Fibroblast of skin of right biceps (primary cell): ENCODE measurements at places on chromosomes 1 and 21.

- DNase-seq, result peak; percentile 22
These were observed 402.6 kb downstream of the TTLL7 start for GRCh38 chr1:83596331-83596730.

GRCh38 chr1:31730336-31731048 is 26.7 kb upstream of the COL16A1 start:
- DNase-seq, result no peak

- no peak for DNase-seq
These were observed 13.8 kb downstream of the USP25 start for GRCh38 chr21:15743593-15743992.

GRCh38 chr1:201728731-201729130 is 100.2 kb upstream of the IPO9 start:
- DNase-seq, result no peak

- DNase-seq, result no peak
These were observed 17.3 kb downstream of the CACNA1E start for GRCh38 chr1:181500636-181501035.

DNA sequence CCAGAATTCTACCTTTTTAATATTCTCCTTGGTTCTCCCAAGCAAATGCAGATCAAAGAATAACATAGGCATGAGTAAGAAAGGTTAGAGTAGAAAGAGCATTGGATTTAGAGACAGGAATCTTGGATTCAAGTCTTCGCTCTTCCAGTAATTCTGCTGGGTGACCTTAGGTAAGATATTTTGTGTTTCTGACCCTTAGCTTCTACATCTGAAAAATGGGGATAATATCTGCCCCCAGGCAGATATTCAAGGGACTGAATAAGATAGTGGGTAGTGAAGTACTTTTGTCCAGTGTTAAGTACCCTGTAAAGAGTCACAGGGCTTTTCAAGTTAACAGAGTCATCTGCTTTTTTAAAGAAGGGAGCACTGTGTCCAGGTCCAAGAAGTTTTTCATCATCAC is 70.8 kb downstream of the KDM1A start:
- no peak for DNase-seq

- DNase-seq, result peak; percentile 25
These were observed 1.5 kb downstream of the SELENOF start for GRCh38 chr1:86912281-86912900.

DNA sequence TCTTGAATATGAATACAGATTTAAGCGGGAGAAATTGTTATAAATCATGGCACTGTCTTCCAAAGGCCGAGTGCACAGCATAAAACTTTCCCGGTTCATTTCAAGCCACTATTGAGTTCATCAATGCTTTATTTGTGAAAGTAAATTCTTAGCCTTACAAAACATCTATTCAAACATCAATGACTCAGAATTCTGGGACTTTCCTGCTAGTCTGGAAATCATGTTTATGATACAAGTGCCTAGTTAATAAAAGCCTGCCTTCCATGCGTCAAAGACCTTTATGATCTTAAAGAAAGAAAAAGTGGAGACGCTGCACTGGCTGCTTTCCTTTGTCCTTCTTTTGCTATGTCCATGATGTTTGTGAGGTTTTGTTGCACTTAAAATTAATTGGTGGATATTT is 137.7 kb downstream of the SETD4 start:
- DNase-seq, result no peak

GRCh38 chr1:41509270-41509671 is 24.8 kb upstream of the EDN2 start:
- DNase-seq, result no peak

- no peak for DNase-seq
These were observed 9.3 kb downstream of the DPYD start for GRCh38 chr1:97911266-97912215.

DNA sequence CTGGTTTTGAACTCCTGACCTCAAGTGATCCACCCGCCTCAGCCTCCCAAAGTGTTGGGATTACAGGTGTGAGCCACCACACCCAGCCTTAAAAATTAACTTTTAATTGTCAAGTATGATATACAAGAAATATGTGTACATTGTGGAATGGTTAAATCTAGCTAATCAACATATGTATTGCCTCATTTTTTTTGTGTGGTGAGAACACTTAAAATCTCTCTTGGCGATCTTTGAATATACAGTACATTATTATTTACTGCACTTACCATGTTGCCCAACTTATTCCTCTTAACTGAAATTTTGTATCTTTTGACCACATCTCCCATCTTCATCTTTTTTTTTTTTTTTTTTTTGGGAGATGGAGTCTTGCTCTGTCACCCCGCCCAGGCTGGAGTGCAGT is 23.3 kb downstream of the THRAP3 start:
- DNase-seq, result no peak

- no peak for DNase-seq
These were observed 647.7 kb downstream of the KCNT2 start for GRCh38 chr1:195960580-195960979.

- DNase-seq, result no peak
These were observed 168.0 kb downstream of the CACNA1E start for GRCh38 chr1:181651276-181651675.

GRCh38 chr1:89047734-89048133 is 17.3 kb downstream of the GBP1 start:
- DNase-seq, result peak; percentile 69

DNA sequence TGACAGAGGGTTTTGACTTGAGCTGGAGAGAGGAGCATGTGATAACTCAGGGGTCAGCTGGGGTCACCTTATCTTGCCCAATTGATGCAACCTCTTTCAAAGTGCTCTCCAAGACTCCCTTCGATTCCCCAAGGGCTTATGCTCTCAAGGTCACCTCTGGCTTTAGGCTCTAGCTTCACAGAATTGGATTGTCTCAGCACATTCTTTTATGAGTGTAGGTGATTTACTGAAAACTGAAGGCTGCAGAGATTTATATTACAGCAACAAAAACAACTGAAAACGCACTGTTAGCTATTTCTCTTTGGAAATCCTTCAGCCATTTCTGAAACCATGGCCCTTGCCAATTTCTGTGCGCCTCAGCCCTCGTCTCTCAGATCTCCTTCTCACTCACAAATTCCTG is 34.5 kb upstream of the MAP1LC3C start:
- DNase-seq, result no peak

GRCh38 chr21:24705201-24705600 is 902.1 kb downstream of the MRPL39 start:
- no peak for DNase-seq

GRCh38 chr21:15494481-15494880 is 235.3 kb upstream of the USP25 start:
- DNase-seq, result no peak

GRCh38 chr1:100422065-100422464 is 69.8 kb downstream of the CDC14A start:
- no peak for DNase-seq

DNA sequence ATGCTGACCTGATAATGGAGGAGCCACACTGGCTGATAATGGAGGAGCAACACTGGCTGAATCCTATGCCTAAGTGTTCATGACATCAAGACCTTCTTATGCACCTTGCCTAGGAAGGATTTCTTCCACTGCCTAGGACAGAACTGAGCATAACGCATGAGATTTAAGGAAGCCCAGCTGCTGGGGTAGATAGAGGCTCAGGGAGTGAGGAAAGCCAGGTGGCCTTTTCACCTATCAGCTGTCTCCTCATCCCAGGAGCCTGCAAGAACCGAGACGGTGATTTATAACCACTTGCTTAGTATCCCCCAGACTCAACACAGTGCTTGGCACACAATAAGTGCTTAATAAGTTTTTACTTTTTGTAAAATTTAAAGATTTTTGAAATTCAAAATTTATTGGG is 7.4 kb upstream of the CTBS start:
- no peak for DNase-seq

DNA sequence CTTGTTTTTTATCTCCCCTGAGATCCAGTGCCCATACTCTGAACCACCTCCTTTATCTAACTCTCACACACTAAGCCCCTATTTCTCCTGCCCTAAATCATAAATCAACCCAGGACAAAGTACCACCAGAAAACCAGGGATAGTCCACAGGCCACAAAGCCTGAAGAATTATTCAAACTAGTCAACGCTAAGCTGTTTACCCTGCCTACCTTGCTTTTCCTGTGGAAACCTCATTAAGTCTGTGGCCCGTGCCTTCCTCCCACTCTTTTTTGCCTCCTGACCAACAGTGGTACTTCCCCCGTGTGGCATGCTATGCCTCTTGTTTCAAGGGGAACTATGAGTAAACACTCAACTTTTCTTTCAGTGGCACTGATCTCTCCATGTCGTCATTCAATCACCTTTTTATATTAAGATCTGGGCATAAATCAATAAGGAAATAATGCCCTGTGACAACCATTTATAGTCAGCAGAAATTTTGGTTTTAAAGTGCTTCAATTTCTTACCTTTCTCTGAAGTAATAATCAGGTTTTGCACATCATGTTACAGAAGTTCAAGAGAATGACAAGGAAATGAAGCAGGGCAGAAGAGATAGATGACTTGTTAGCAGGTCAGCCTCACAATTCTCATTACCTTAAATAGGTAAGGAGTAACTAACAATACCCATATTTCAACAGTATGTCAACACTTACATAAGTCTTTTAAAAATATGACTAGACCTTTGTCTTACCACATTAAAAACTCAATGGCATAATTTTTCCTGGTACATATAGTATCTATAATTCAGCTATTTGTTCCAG is 32.1 kb downstream of the EYA3 start:
- no peak for DNase-seq

DNA sequence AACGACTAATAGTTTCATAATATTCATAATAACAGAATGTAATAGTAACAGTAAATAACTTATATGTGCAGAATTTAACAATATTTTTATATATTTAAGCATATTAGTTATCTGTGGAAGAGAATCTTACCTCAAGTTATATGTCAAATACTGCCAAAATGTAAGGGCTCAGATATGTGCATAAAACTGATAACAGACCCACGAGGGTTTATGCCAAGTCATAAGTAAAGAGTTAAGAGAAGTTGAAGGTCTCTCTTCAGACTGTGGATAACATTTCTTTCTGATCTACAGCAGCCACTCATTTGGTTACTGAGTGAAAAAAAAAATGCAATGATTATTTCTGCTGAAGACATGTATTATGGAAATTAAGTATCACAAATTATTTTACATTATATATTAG is 1167.8 kb upstream of the NCAM2 start:
- no peak for DNase-seq

GRCh38 chr1:178614286-178614685 is 101.4 kb downstream of the TEX35 start:
- DNase-seq, result no peak

DNA sequence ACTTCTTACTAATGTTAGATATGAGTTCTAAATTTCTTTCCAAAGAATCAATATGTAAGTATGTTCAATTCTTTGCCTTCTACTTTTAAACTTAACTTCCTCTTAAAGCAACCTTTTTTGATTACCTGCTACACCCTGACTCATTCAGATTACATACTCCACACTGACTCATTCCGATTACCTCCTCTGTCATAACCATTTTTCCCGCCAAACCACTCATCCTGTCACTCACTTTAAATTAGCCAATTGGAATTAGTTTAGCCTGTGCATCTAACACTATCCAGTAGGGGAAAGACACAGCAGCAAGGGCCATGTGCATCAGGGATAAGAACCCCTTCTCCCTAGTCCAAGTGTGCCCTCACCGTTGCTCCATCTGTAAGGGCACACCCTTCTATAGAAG is 815.5 kb downstream of the BRINP3 start:
- peak; percentile 3 for DNase-seq

DNA sequence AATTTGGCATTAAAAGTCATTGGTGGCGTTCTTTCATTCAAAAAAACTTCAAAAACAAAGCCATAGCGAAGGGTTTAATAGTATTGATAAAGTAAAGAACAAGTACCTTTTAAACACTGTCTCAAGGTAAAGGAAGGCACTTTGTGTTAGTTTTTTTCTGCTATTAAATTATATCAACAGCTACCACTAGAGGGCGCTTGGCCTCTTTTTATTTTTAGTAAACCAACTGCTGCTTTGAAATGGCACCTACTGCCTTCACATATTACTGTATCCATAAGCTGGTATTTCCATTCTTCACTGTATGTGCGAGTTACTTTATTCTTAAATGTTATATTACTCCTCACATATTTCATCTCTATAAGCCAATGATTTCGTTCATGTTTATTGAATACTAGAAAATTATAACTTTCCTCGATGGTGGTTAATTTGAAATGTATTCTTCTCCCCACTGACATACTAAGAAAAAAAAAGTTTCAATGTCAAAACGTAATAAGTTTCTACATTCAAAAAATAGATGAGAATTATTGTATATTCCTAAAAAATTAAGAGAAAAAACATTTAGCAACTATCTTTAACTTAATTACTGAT is 125.7 kb upstream of the CXADR start:
- peak; percentile 58 for DNase-seq

GRCh38 chr1:20540281-20540680 is 12.1 kb upstream of the FAM43B start:
- no peak for DNase-seq

GRCh38 chr1:103211073-103211472 is 102.8 kb upstream of the COL11A1 start:
- DNase-seq, result peak; percentile 50

- DNase-seq, result no peak
These were observed 15.2 kb upstream of the ALX3 start for GRCh38 chr1:110085671-110086070.

DNA sequence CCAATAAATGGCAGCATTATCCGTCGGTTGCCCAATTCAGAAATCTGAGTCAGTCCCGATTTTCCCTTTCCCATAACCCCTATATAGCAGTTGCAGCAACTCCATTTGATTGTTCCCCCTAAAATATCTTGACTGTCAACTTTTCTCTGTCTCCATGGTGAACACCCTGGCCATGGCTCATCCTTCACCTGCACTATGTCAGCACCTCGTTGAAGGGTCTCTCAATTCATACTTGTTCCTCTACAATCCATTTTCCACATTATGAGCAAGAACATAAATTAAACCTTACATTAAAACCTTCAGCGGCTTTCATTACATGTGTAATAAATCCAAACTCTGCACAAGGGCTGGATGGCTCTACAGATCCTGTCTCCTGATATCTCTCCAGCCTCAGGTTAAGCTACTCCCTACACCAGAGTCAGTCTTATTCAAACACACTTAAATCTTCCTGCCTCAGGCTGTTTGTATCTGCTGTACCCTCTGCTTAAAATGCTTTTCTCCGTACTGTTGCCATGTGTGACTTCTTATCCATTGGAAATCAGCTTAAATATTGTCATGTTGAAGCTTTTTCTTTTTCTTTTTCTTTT is 87.3 kb downstream of the BACH1 start:
- DNase-seq, result no peak
